D341Med (cell line): ENCODE measurements at places on chromosomes 13 and 19.

- no peak for DNase-seq
Measured at GRCh38 chr19:275000-275399, 16.2 kb downstream of the PLPP2 start.

GRCh38 chr19:40521276-40521675, 54.5 kb downstream of the SPTBN4 start:
- no peak for DNase-seq

GRCh38 chr19:38733493-38734175, 10.6 kb downstream of the CAPN12 start:
- no peak for DNase-seq

GRCh38 chr19:522726-523125, 8.8 kb upstream of the CDC34 start:
- DNase-seq: no peak

GRCh38 chr13:106804991-106805390, 237.1 kb upstream of the ARGLU1 start:
- no peak for DNase-seq

DNA sequence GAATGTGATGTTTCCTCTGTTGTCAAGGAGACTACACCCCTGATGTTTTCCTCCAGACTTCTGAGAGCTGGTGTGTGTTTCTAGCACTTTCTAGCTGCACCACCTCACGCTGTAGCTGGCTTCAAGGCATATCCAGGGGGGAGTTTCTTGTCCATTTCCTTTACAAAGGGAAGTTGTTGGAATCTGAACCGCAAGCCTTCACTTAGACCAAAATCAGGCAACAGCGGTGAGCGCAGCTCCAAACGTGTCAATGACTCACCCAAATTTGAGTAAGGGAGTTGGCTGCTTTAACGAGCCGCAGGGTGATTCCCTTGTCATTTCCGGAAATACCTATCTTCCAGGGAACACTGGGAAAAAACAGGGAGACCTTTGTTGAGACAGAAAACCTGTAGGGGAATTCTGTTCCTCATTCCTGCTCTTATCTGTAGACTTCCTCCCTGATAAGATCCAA, 2.5 kb downstream of the LDLR start:
- no peak for DNase-seq

DNA sequence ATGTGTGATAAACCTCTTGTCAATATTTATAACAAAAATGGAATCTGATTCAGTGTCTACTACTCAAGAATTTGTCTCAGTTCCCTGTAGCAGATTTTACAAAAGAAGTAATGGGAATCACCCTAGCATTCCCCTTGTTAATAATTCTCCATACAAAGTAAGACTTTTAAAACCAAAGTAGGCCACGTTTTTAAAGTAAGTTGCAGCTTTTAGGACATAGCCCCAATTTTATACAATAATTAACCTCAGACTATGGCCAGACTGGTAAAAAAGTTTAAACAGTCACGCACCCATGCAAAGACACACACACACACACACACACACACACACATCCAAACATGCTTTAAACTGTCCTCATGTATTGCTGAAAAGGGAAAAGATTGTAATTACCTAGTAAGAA, 589.9 kb downstream of the PCDH9 start:
- no peak for DNase-seq

- DNase-seq: no peak
Measured at GRCh38 chr13:108427355-108427754, 157.8 kb downstream of the TNFSF13B start.

GRCh38 chr19:3573858-3574637, 1.3 kb downstream of the HMG20B start:
- peak; percentile 91 for DNase-seq

GRCh38 chr19:33876192-33876591, 79.5 kb downstream of the KCTD15 start:
- DNase-seq: no peak

- DNase-seq: no peak
Measured at GRCh38 chr13:29909975-29910674, 59.7 kb upstream of the UBL3 start.
